ENCODE measurements at places on chromosomes 3 and 15.

DNA sequence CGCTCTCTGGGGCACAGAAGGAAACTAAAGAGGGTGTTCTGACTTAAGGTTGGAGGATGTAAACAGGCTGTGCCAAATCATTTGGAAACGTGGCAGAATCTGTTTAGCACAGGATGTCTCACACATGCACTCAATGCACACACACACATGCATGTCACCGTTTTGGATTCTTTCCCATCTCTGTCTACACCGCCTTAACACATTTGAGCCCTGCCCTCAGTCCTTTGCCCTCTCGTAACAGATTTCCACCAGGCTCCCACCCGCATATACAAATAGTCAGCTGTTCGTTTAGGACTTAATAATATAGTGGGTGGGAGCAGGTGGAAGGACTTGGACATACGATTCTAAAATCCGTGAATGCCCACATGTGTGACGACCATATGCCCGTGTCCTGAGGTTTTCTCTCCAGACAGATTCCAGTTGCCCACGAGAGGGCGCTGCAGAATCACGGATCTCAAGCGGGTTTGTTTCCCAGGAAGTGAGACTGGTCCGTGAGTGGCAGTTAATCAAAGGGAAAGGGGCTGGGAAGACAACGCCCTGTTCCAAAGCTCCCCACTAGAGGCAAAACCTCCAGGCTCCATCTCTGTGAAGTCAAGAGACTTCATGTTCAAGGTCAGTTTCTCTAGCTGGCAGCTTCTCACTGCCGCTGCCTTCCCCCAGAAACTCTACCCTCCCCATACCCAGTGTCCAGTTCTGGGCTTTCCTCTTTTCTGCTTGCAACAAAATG, 44.5 kb downstream of the NOX5 start:
- peak; percentile 82 for DNase-seq

DNA sequence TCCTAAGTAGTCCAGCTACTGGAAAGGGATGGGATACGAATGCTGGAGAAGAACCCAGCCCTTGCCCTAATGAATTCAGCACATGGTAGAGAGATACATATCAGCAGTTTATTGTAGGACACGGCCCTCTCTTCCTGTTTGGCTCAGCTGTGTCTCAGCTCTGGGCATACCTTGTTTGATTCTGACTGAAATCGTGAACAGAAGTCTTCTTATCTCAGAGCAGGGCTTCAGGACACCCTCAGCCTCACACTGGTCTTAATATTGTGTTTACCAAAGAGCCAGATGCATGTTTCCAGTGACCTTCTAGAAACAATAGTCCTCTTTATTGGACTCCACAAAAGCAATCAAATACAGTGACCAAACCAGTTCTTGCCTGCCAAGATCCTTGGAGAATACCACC, 54.7 kb downstream of the FAM174B start:
- no peak for DNase-seq

DNA sequence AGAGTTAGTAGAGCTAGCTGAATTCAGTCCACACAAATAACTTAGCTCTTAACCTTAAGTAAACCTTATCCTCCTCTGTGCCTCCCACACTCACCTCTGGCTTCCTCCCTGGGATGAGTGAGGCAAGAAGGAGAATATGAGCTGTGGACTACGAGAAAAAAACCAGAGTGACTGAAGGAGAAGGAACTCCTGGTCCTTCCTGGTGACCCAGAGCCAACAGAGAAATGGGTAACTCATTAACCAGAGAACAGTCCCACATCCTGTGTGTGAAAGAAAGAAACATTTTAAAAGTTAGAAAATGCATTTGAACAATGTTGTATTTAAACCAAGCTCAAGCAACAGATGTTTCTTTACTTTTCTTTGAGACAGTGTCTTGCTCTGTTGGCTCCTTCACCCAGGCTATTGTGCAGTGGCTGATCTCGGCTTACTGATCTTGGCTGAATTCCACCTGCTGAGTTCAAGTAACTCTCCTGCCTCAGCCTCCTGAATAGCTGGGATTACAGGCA, 27.5 kb upstream of the FAM81A start:
- DNase-seq, result no peak

GRCh38 chr3:139105154-139105702, 60.5 kb upstream of the PRR23C start:
- DNase-seq, result no peak
